ENCODE measurements at places on chromosomes 7 and 10.

- no peak for DNase-seq
These were observed 1367.1 kb downstream of the XPNPEP1 start for GRCh38 chr10:108556186-108556585.

DNA sequence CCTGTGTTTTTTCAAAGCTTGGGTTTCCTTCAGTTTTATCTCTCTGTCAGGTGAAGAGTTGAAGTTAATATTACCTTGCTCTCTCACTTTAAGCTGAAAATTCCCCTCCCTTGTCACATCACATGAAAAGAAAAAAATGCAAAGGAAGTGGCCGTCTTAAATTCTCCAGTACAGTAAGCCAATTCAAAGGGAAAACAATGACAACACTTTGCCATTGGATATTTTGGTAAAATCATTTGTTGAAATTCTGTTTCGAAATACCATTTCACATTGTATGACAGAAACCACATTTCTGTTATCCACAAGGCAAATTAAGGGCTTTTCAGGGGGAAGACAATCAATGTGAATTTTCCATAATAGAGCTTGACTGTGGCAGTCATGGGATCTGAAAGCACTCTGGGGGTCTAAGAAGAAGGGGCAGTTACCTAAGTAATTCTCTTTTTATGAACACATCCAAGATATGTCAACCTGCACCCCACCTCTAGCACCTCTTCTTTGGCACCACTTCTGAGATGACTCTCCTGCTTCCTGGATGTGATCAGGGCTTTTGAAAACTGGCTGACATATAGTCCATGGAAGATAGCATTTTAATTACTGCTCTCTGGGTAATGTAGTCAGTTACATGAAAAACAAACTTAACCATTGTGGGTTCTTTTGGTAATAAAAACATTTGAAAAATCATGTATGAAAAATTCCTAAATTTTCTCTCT is 63.8 kb downstream of the ENTPD1 start:
- no peak for DNase-seq

- no peak for DNase-seq
These were observed 90.1 kb upstream of the ADCY1 start for GRCh38 chr7:45484094-45484493.

DNA sequence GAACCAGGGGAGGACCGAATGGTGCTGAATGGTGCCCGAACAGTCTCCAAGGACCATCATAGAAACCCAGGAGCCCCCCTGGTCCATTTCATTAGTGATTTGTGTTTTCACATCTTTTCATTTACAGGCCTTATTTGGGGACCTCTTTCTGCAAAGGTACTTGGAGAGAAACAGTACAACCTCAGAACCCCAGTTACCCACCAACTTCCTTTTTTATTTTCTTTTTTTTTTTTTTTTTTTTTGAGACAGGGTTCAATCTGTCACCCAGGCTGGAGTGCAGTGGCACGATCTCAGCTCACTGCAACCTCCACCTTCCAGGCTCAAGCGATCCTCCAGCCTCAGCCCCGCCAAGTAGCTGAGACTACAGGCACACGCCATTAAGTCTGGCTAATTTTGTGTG is 13.0 kb upstream of the ELN start:
- no peak for DNase-seq

- DNase-seq: no peak
These were observed 37.5 kb downstream of the HELLS start for GRCh38 chr10:94583124-94583523.

- DNase-seq: no peak
These were observed 58.4 kb upstream of the WAPL start for GRCh38 chr10:86579883-86580520.

GRCh38 chr10:52256832-52257691 is 57.0 kb upstream of the DKK1 start:
- no peak for DNase-seq

GRCh38 chr10:9081961-9082360 is 1027.5 kb downstream of the GATA3 start:
- no peak for DNase-seq

- DNase-seq: no peak
These were observed 210.9 kb upstream of the VSTM2A start for GRCh38 chr7:54331311-54331710.

- DNase-seq: peak; percentile 80
These were observed 13.1 kb upstream of the ARPC1A start for GRCh38 chr7:99312316-99313203.

- DNase-seq: no peak
These were observed 66.0 kb upstream of the TNS3 start for GRCh38 chr7:47647918-47648250.

GRCh38 chr10:75331081-75331480 is 70.5 kb downstream of the ZNF503 start:
- no peak for DNase-seq

DNA sequence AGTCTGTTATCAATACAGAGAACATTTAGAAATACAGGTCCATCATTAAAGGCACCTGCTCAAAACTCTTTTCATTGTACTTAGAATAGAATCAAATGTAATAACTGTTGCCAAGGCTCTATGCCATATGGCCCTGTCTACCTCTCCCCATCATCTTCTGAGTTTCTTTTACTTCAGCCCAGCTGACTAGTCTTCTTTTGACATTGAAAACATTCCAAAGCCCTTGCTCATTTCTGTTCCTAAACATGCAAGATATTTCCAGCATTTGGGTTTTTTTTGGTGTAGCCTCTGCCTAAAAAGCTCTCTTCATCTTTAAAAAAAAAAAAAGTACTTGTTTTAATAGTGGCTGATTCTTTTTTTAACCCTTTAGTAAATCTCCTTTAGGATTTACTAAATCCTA is 165.5 kb upstream of the SMIM30 start:
- DNase-seq: no peak

- DNase-seq: no peak
These were observed 29.5 kb upstream of the SLC29A3 start for GRCh38 chr10:71289421-71290130.

DNA sequence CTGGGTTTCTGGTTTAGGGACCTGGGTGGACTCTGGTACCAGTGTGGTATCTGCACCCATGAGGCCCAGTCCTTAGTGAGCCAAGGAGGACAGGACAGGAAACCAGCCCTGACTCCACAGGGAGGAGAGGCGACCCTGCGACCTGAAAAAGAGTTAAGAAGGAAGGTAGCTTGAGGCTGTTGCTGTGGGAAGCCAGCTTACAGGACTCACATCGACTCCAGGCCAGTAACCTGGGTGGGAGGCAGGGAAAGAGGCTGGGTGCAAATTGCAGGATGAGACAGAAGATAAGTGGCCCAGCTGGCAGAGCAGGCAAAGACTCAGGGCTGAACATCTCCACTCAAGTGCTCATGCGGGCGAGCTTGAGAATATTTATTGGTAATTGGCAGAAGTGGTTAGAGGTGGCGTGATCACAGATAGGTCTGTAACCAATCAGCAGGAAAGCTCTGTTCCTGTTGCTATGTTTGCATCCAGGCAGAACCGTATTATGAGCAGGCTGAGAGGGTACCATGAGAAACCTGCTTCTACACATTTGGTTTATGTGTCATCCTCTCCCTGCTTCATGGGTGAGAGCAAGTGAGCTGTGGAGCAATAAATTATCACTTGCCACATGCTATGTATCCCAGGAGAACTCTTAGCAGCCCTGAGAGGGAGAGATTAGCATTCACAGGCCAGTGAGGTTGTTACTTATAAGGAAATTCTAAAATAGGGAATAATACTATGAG is 11.0 kb downstream of the TLL2 start:
- DNase-seq: no peak

- DNase-seq: no peak
These were observed 98.7 kb downstream of the LRRC4 start for GRCh38 chr7:127932496-127932895.

DNA sequence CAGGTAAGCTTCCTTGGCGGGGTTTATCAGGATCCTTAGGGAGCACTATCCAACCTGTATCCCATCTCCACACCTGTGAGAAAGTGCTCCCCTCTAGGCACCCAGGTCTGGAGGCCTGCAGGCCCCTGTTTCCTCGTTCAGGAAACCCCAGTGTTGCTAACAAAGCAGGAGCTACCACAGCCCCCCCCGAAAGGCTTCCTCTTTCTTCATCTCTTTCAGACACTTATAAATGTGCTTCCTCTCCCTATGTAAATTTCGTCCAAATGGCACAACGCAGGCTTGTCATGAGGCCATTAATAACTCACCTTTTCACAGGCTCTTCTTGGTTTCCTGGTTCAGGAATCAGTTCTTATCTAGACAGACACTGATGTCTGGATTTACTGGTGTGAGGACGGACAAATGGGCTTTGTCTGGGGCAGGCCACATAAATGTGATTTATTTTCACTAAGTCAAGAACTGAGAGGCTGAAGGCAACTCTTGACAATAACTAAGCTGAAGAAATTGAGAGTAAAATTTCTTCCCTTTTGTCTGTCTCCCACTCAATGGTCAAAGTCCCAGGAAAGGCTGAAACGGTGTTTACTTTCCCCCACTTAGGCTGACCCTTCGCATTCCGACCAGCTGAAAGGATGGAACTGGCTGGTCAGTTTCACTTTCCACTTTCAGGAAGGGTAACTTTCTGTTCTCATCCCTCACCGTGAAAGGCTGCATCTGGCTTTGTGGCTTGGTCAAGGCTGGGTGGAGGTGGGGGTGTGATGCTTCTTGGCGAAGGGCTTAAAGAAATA is 46.8 kb downstream of the PIK3AP1 start:
- peak; percentile 78 for DNase-seq

- DNase-seq: no peak
These were observed 317.8 kb downstream of the SNX13 start for GRCh38 chr7:17622451-17622850.

DNA sequence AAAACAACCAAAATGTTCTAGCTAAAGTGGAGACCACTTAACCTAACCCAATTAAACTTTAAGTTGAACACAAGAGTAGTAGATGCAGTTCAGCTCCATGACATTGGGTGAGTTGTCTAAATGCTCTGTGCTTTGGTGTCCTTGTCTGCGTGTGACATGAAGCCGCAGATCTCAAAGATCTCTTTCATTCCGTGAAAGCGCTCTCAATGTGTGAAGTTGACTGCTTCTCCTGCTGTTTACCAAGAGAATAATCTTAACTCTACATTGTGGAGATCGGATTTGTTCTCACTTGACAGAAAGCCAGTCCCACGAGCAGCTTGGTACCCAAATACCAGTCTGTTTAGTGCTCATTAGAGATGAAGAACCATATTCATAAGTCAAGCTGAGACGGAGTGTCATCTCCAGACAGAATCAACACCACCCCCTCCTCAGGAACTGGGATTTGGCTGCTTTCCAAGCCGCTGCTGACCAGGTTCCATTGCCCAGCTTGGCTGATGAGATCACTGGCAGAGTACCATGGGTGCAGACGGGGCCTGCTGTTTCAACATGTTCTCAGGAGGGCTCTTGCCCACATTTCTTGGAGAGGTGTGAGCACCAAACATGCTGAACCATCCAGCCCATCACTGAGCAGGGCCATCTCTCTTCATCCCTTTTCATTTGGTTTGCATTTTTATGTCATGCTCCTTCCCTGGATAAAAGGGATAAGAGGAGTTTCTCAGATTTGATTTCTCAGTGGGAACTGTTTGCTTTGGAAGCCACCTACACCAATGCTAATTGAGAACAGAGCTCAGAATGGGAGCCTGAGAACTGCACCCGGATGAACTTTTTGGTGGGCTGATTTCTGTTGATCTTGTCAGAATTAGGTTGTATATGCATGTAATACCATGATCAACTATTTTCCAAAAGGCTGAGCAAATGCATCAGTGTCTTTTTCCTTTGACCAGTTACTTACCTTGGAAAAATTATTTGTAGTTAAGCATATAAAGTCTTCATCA is 95.8 kb upstream of the AGBL3 start:
- DNase-seq: no peak

DNA sequence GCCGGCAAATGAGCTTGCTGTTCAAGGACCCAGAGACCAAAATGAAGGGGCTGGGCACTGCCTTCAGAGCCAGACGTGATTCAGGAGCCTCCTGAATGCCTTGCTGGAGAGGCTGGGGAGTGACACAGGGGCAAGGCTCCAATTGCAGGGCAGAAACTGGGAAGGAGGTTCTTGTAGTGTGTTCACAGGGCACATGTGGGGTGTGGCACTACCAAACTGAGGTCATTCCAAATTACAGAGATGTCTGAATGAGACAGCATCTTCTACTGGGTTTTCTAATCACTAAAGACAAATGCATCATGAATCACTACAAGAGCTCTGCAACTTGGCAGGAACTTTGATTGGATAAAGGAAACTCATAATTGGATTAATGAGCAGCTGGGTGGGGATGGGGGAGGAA is 17.8 kb downstream of the CRTAC1 start:
- no peak for DNase-seq

DNA sequence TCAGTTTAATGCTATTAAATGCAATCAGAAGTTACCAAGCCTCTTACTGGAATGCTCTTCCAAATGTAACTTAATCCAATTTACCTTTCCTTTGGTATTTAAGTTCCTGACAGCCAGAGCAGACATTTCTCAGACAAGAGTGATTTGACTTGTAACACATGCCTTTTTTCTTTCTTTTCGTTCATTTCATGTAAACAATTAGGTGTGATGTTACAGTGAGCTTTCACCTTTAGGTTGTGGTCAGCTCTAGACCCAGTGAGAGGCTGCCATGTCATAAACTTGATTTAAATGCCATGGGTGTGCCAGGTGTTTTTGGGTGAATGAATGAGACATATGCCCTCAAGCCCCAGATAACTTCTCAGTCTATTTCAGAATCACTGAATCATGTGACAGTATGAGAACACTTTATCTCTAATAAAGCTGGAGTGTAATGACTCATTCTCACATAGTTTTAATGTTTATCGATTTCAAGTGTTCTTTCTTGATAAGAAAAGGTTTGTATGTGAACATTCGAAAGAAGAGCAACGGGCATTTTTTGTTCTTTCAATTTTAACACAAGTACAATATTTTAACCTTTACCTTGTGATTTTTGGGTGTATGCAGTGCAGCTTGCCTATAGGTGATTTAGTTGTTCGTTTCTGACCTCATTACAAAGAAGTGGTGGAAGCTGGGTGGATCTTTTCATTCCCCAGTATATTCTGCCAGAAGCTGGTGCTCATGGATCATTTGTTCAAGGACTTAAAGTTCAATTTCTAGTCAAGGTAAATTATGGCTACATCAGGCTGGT is 61.5 kb downstream of the CHN2 start:
- DNase-seq: no peak

GRCh38 chr7:128904381-128905197 is 5.9 kb downstream of the KCP start:
- no peak for DNase-seq

DNA sequence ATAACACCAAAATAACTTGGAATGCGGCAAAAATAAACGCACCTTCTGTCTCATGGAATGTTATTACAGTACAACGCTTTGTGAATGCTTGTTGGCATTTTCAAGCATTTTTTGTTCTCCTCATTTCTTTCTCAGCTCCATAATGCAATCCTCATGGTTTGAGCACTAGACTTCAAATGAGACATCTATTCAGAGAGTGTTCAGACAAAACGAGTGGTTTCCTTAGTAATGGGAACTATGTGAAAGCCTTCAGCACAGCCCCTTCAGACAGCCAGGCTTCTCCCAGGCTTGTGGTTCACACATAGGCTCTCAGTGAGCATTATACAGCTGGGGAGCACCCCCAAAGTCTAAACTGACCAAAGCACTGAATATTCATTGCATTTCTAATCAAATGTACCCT is 8.6 kb upstream of the LRRN3 start:
- DNase-seq: no peak

- no peak for DNase-seq
These were observed at the start of gene CUX1 for GRCh38 chr7:101817471-101818286. Gene CUX1, plus strand, starts transcription at chr7:101817626. Its CDS starts 14 bp downstream, at chr7:101817640.

All from mucosa of gallbladder (tissue), 1 donor.